ENCODE measurements at places on chromosomes 6 and 20.

DNA sequence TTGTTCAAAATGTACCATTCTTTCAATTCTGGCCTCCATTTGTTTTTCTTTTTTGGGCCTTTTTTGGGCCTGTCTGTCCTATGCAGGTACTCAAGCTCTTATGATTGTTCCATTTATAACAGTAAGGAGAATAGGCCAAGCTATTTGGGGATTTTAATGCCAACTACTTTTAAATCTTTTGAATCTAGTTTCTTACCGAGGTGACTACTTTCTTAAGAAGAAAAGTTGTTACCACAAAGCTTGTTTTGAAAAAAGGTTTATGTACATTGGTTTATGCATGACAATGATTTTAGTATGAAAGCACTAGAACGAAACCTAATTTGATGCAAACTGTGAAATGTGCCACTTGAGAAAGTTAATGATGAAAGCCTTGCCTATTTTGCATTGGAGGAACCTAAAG lies 98.3 kb upstream of the MTHFD1L start:
- DNase-seq = no peak

GRCh38 chr6:162750776-162751175 lies 23.0 kb downstream of the PACRG start:
- DNase-seq = no peak

GRCh38 chr6:28488916-28489365 lies 26.7 kb downstream of the GPX6 start:
- DNase-seq = peak; percentile 67

DNA sequence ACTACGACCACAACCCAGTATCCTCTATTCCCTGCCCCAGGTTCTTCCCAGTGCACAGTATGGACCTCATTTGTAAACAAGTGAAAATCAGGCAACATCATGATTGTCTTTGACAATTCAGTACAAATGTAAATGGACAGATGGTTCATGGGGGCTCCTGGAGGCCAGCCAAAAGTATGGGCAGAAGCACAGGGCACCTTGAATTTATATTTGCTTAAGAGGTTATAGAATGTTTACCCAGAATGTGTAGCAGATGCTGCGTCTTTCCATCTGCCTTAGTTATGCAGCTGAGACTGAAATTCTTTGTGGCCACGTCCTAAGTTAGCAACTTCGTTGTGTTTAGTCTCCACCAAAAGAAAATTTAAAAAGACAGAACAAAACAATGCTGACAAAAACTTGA lies 559.6 kb upstream of the NRSN1 start:
- DNase-seq = no peak

- no peak for DNase-seq
These were observed 508.9 kb upstream of the SULF2 start for GRCh38 chr20:48294196-48294595.

- DNase-seq = no peak
These were observed 173.2 kb downstream of the TMEM242 start for GRCh38 chr6:157150076-157150475.

DNA sequence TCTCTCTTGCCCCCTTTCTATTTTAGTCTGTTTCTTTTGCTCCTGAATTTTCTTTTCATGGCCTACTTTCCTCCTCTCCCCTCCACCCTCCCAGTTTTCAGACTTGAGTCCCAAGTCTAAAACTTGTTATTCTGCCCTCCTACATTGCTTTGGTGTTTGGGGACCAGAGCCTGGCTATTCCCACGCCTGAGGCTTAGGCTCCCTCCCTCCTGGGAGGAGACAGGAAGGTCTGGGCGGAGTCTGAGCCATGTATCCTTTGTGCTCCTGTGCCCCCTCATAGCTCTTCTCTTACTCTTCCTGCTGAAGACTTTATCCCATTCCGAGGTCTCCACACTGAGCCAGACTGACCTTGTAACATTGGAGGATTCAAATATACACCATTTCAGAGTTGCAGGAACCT lies 69.5 kb downstream of the DAAM2 start:
- DNase-seq = no peak

GRCh38 chr6:3803627-3804468 lies 45.3 kb upstream of the FAM50B start:
- DNase-seq = no peak

DNA sequence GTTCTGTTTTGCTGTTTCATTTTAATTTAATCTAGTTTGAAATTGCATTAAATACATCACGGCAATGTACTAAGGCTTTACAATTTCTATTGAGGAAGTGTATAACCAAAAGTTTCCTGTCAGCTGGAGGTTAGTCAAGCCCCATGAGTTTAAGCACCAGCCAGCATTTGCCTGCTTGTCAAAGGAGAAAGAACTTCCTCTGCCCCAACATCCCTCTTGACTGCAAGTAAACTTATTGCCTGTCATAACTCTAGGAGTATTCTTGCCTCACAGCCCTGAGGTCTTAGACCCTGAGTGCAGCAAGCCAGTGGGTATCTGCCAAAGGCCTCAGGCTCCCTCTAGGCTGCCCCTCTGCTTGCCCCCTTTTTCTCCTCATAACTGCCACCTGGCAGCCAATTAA lies 106.7 kb upstream of the INSM1 start:
- DNase-seq = no peak

GRCh38 chr20:63652192-63652980 lies 838 bp downstream of the STMN3 start:
- peak; percentile 76 for DNase-seq

GRCh38 chr6:33620856-33621710 lies at the start of gene ITPR3:
Gene ITPR3, plus strand, starts transcription at chr6:33621322. Its CDS starts 281 bp downstream, at chr6:33621603.
- peak; percentile 91 for DNase-seq

DNA sequence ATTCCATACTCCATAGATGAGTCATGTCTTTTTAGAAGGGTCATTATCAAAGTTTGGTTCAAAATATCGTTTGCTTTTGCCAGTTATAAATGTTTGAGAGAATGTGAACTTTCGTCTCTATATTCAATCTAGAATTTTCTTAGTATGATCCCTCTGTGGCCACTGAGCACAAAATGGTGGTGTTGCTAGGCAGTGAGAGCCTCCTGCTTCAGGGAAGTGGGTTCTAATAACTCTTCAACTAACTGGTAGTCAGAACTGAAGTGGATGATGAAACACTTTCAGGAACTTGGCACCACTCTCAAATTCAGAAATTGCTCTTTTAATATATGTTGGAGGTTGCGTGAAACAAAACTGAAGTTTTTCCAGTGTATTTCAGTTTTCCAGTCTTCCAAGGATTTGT lies 125.0 kb upstream of the DOK5 start:
- DNase-seq = no peak

DNA sequence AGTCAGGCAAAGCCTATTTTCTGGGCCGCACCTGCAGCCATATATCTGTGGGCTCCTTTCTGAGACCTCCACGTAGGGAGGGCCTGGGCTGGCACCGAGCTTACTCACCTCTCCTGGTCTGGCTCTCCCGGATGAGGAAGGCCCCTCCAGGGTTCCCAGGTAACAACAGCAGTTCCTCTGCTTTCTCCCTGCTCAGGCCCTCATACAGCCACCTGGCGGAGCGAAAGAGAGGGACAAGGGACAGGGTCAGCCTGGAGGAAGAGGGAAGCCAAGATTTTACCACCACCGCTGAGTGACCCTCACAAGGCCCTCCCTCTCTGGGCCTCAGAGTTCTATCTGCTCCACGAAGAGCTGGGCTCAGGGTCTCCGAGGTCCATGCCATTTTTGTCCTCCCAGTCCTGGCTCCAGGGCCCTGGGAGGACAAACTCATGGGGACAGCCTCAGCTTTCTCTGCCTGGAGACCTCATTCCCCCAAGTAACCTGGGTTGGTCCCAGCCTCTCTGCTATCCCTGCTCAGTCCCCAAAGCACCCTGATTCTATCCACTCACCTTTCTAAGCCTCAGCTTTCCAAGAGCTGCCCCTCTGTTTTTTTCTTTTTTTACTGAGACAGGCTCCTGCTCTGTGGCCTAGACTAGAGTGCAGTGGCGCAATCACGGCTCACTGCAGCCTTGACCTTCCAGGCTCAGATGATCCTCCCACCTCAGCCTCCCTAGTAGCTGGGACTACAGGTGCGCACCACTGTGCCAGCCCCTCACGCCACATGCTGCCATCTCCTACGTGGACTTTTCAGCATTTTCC lies 13.3 kb downstream of the SLA2 start:
- no peak for DNase-seq

- no peak for DNase-seq
These were observed 32.9 kb upstream of the BACH2 start for GRCh38 chr6:90329386-90330077.

- no peak for DNase-seq
These were observed 8.9 kb downstream of the FAM217B start for GRCh38 chr20:59948828-59949720.

GRCh38 chr6:39792540-39793450 lies 619 bp downstream of the DAAM2 start:
- DNase-seq = no peak

- no peak for DNase-seq
These were observed 158.9 kb upstream of the ZNF217 start for GRCh38 chr20:53752583-53752970.

- DNase-seq = no peak
These were observed 1.1 kb downstream of the SLC22A1 start for GRCh38 chr6:160122744-160123143.

- DNase-seq = no peak
These were observed 34.3 kb downstream of the SLC22A23 start for GRCh38 chr6:3422435-3423070.

DNA sequence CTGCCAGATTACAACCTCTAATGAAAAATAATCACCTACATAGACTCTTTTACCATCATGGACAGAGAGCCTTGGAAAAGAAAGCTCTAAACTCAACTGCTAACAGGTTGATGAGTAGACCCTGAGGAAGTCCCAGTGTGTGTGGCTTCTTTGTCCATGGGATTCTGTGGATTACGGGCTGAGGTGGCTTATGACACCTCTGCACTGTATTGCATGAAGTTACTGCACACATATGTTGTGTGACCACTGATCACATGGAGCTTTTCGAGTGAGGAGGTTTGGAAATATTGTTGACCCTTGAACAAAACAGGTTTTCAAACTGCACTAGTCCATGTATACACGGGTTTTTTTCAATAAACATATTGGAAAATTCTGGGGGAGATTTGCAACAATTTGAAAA lies 124.4 kb downstream of the RIN2 start:
- no peak for DNase-seq

DNA sequence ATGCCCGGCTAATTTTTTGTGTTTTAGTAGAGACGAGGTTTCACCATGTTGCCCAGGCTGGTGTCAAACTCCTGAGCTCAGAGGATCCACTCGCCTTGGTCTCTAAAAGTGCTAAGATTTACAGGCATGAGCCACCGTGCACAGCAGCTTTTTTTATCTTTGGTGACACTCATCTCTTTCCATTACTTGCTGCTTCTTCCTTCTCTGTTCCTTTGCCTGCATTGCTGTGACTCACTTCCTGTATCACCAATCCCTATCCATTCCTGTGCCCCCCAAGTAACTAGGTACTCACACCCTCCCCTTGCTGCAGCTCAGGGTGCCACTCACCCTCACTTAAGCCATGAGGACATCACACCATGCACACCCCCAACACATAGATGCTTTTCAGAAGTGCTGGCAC lies 24.6 kb downstream of the KHDC1L start:
- no peak for DNase-seq

GRCh38 chr20:36926653-36927200 lies 24.8 kb downstream of the SAMHD1 start:
- DNase-seq = no peak

DNA sequence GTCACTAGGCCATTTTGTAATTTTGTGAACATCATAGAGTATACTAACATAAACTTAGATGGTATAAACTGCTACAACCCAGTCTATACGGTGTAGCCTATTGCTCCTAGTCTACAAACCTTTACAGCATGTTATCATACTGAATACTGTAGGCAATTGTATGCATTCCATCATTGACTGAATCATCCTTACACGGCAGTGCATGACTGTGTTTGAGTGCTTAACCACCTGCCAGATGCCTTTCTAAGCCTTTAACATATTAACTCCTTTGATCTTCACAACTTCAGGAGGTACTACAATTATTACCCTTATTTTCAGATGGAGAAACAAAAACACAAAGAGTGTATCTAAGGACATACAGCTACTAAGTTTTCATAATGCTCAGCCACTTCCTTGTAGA lies 14.0 kb downstream of the DPPA5 start:
- DNase-seq = no peak

- peak; percentile 62 for DNase-seq
These were observed 65.1 kb upstream of the DUSP22 start for GRCh38 chr6:227074-227782.

- DNase-seq = no peak
These were observed 26.2 kb upstream of the TCFL5 start for GRCh38 chr20:62887860-62888239.

- no peak for DNase-seq
These were observed 73.8 kb downstream of the CDK19 start for GRCh38 chr6:110741517-110741916.

DNA sequence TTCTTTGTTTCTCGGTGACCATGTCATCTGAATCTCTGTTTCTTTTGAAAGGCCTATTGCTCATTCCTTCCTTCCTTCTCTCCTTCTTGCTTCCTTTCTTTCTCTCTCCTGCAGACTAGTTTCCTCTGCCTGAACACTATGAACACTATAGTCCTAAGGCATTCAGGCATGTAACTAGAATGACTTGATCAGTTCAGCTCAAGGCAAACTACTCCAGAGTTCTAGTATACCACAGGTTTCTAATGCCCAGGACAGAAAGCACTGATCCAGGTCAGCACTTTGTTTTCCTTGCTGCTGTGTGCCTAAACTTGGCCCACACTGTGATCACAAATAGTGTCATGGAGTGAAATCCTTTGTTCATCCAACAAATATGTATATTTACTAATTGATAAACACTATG lies 324.1 kb upstream of the GJE1 start:
- DNase-seq = no peak

DNA sequence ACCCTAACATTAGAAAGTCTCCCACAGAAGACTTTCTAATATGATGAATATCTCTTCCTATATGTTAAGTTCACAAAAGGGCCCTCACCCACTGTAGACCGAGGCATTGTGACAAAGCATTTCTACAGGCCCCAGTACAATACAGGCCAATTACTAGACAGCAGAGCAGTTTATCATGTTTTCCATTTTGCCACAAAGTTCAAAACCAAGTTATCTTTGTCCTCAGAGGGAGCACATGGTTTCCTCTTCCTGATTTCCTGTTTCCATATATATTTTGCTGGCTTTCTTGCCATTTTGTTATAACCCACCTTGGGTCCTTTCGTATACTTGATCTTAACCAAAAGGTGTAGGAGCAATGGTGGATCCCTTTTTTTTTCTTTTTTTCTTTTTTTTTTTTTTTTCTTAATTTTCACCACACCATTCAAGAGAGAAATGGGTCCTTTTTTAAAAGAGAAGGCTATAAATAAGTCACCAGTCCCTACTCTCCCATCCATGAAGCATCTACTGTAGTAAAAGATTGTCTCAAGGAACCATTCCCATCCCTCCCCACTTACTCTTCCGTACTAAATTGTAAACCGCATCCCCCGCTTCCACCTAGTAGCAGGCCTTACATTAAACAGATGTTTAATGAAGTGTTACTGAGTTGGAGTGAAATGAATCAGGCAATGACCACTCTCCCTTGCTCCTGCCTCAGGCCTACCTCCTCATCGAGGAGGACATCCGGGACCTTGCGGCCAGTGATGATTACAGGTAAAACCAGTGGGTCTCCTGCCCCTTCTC lies 2.1 kb upstream of the UBE2C start:
- DNase-seq = no peak
